ENCODE measurements at places on chromosomes 4 and X.

DNA sequence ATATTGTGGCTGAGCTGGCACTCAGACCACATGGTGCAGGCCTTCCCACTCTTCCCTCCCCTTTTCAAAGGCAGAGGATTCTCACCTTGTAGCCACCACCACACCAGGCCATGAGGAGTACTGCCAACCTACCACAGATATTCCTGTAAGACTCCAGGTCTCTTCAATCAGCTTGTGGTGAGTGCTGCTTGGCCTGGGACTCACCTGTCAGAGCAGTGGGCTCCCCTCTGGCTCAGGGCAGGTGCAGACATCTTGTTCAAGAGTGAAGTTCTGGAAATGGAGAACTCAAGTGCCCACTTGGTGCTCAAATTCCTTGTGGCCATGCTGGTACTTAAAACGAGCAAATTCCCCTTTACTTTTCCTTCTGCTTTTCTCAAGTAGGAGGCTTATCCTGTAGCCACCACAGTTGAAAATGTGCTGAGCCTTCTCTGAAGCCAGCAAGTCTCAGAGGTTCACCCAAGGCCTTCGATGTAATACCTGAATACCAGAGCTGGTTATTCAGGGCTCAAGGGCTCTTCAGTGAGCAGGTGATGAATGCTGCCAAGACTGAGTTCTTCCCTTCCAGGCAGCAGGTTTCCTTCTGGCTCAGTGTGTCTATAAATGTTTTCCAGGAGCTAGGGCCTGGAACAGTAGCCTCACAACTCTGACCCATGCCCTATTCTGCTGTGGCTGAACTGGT is 212.9 kb downstream of the TEX13C start:
- DNase-seq, result no peak

- no peak for DNase-seq
Observed at GRCh38 chr4:2103843-2104547, 44.9 kb downstream of the NAT8L start.

DNA sequence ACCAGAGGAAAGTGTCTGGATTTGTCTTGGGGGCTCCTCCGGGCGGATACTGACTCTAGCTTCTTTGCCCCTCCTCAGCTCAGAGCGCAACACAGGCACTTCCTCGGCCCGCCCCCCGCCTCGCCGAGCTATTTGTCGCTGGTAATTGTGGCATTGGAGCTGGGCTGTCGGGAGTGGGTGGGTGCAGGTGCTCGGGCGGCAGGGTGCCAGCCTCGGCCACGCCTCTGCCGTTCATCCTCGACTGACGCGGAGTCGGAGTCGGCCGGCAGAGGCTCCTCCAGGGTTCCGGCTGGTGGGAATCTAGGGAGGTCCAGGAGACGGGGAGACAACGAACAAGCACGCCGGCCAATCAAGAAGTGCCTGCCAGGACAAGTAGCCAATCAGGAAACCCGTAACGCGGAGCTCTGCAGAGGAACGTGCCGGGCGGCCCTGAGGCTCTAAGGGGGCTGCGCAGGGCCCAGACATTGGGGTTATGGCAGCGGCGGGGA is 3.9 kb upstream of the SYN1 start:
- no peak for DNase-seq

GRCh38 chrX:8432396-8432795 is 32.2 kb upstream of the VCX3B start:
- no peak for DNase-seq

GRCh38 chrX:149248073-149248625 is 257.0 kb downstream of the IDS start:
- no peak for DNase-seq
